Pancreas (tissue), 10 donors: ENCODE measurements at places on chromosomes 2 and 18. TPM values are rescaled to one million over a fixed set of nuclear protein-coding genes. Genes with fewer than 3 reads are reported as not detected.

- no peak for DNase-seq
Observed at GRCh38 chr2:96163768-96164429, 18.7 kb upstream of the DUSP2 start.

DNA sequence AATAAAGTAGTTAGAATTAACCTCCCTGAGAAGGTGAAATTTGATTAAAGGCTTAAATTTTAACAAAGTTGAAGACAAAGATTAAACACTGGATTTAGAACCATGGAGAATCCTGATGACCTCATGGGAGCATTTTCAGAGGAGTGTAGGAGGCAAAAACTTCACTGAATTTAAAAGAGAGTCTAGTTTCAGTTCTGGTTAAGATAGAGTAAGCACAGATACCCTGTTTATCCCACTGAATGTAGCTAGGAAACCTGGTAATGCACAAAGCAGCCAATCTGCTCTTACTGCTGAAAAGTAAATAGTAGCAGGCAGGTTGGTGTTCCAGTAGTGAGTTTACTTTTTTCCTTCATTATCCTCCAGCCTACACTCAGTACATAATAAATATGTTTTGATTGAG is 654.9 kb upstream of the SYT4 start:
- DNase-seq = no peak

DNA sequence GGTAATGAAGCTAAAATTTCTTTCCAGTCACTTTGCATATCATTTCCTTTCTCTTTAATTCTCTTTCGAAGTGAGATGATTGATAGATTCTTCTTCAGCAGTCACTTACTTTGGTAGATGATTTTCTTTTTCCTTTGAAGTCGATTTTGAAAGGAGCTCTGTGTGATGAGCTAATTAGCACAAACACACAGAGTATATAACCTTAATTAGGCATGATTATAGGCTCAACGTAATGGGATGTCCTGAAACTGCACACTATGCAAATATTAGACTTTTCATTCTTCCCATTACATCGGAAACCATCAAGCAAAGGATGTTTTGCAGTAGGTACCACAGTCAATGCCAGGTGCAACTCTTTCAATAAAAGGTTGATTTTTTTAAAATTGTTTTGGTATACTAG is 6.4 kb upstream of the CTLA4 start:
- DNase-seq = no peak

DNA sequence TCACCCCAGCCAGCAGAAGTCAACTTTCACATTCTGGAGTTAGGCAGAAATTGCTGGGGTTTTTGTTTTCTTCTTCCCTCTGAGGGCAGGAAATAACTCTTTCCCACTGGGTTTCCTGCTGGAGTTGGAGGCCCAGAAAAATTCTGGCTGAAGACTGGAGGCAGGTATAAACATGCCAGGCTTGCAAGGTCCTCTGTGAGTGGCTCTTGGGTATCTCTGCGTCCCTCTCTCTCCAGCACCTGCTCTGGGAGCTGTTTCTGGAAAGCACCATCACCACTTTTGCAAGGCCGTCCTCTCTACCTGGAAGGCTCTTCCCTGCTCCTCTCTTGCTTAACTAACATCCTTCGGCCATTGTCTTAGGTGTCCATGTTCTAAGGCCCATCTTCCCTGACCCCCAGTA is 91.0 kb downstream of the MCFD2 start:
- no peak for DNase-seq

DNA sequence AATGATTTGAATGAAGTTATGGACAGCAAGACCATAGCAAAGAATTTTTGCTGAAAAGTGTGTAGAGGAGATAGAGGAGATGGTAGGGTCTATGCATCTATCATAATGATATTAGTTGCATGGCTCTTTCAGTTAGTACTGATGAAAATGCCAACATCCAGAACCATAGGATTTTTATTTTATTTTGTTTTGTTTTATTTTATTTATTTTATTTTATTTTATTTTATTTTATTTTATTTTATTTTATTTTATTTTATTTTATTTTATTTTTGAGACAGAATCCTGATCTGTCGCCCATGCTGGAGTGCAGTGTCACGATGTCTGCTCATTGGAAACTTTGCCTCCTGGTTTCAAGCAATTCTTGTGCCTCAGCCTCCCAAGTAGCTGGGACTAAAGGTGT is 1021.1 kb upstream of the ZEB2 start:
- DNase-seq = no peak

DNA sequence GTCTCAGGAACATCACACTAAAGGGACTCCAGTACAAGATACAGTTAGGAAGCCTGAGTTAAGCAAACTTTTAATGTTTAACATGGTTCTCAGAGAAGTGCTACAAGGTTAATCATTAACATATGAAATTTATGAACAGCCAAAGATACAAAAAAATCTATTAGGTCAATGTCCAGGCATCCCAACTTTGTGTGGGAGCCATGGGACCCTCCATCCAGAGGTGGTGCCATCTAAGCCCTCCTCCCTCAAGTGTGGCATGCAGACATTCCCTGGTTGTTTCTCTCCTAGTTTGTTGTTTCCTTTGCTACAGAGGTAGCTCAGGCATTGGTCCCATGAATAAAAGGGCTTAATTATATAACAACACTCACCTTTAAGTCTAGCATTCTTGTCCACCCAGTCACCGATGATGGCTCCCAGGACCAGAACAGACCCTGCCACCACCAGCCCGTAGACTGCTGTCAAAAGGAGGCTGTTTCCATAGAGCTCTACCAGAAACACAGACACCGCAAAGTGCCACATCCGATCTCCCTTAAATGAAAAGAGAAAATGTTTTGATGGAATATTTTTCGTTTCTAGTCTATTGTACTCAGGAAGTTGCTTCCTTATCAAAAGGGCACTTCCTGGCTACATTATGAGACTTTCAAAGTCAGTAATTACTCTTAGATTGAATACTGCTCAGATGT is 5.7 kb downstream of the SLC40A1 start:
- DNase-seq = no peak

Gene KLHL41
- 2.7 TPM for polyA plus RNA-seq

Gene RESP18
- polyA plus RNA-seq = 0.16 TPM

Gene MATN3
- 0.54 TPM for polyA plus RNA-seq
